Right lobe of liver (tissue), 6 donors: ENCODE measurements at places on chromosomes 4 and X. TPM values are rescaled to one million over a fixed set of nuclear protein-coding genes. Genes with fewer than 3 reads are reported as not detected.

DNA sequence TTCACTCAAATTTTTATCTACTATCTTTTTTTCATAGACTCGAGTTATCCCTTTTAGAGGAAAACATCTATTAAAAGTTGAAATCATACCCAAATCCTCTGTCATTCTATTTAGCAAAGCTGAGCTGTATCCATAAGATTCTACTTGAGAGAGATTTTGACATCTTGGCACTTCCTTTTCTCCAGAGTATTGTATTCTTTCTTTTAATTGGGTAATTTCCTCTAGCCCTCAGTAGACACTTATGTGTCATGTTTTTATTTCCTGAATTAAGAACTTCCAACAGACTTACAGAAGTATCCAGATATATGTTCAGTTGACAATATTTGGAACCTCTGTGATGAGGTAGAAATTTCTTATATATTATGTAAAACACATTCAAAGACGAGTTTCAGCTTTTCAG is 201.6 kb upstream of the NR3C2 start:
- DNase-seq = no peak

- no peak for DNase-seq
Observed at GRCh38 chr4:102578819-102579218, 77.7 kb downstream of the NFKB1 start.

DDX53 gene
- not detected for total RNA-seq

GPRIN3 gene
- 0.29 TPM for total RNA-seq

SOX3 gene
- total RNA-seq = not detected
